Activated T-cell treated with anti-CD3 and anti-CD28 coated beads, Interleukin-2, amount 50 U/mL, for 4 hours (primary cell): ENCODE measurements at places on chromosomes 1 and 21. TPM values are rescaled to one million over a fixed set of nuclear protein-coding genes. Genes with fewer than 3 reads are reported as not detected.

- no peak for DNase-seq
Observed at GRCh38 chr1:201022493-201022819, 1.1 kb downstream of the KIF21B start.

Gene LCE2A
- total RNA-seq, result not detected

DNA sequence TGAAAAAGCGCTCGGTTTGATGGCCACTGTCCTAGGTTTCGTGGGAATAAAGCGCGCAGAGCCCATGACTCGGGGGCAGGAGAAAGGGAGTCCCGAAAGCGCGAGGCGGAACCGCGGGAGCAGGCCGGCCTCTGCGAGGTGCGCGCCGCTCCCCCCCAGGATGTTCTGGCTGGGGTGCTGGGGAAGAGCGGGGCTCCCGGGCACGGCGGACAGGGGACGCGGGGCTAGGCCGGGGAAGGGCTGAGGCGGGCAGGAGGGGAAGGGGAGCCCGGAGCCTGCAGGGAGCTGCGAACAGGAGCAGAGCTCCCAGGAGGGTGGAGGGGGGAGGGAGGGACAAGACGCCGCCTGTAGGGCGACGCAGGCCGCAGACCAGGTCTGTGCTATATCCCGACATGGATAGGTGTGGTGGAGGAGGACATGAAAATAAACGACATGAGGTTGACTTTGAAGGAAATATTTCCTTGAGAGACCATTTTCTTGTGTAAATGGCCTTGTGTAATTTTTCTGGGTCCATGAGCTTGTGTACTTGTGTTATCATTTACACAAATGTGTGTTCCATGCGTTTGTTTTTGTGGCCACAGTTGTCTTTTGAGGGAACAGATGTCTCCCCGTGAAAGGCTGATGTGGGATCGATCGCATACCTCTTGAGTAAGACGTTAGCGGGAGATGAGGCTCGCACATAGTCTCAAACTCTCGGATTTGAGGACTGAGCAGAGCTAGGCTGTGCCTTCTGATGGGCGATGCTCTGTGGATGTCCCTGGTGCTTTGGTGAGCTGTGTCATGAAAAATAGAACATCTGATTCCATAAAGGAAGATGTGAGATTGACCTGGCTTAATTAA lies 1.3 kb downstream of the PCNT start:
- DNase-seq, result peak; percentile 12

- no peak for DNase-seq
Observed at GRCh38 chr1:115447672-115448071, 109.6 kb upstream of the NGF start.

- DNase-seq, result no peak
Observed at GRCh38 chr21:45421071-45421845, 16.3 kb downstream of the COL18A1 start.

Gene TFAP2E
- 0.76 TPM for total RNA-seq

DNA sequence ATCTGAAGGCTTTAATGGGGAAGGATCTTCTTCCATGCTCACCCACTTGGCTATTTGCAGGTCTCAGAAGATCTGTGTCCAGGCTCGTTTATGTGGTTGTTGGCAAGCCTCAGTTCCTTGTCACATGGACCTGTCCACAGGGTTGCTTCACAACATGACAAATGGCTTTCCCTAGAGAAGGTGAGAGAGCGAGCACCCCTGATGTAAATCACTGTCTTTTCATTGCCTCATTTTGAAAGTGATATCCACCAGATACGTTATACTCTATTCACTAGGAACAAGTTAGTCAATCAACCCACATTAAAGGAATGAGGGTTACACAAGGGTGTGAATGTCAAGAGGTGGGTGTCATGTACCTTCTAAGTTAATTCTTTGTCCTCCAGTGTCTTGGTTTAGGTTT lies 433.3 kb downstream of the RPS6KC1 start:
- DNase-seq, result no peak

- no peak for DNase-seq
Observed at GRCh38 chr1:157691285-157691920, 9.2 kb downstream of the FCRL3 start.

- no peak for DNase-seq
Observed at GRCh38 chr1:153024413-153024812, 6.6 kb upstream of the SPRR1B start.

GRCh38 chr1:31593136-31593665 lies 16.9 kb downstream of the TINAGL1 start:
- DNase-seq, result no peak

DNA sequence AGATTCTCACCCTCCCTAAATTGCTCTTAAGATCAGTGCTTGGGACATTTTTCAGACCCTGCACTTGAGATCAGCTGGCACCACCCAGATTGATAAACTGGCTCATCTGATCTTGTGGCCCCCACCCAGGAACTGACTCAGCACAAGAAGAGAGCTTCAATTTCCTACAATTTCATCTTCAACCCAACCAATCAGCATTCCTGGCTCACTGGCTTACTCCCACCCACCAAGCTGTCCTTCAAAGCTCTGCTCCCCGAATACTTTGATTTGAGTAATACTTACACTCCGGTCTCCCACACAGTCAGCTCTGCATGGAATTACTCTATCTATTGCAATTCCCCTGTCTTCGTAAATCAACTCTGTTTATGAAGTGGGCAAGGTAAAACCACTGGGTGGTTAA lies 461.9 kb upstream of the RGS18 start:
- DNase-seq, result no peak

- DNase-seq, result no peak
Observed at GRCh38 chr1:186102547-186103148, 272.4 kb downstream of the TPR start.

- no peak for DNase-seq
Observed at GRCh38 chr1:66778969-66779368, 22.1 kb downstream of the INSL5 start.

- no peak for DNase-seq
Observed at GRCh38 chr1:222956601-222957000, 141.8 kb downstream of the DISP1 start.

- no peak for DNase-seq
Observed at GRCh38 chr1:57976216-57976615, 552.4 kb upstream of the DAB1 start.

Gene CELA2B
- not detected for total RNA-seq

DNA sequence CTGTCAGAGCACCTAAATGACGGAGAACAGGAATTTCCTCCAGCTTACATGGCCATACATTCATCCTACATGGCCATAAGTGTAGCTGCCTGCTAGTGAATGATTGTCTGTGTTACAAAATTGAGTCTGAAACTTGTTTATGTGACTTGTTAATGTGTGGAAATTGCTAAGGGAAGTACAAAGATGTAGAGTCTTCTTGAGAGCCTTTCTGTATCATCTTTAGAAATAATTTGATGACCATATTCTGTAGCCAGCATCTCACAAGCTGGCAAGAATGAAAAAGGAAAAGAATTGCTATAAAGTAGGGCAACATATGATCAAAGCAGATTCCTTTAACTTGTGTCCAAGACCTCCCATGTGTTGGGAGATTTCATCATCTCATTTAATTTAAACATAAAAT lies 339.2 kb upstream of the LRRC7 start:
- no peak for DNase-seq

DNA sequence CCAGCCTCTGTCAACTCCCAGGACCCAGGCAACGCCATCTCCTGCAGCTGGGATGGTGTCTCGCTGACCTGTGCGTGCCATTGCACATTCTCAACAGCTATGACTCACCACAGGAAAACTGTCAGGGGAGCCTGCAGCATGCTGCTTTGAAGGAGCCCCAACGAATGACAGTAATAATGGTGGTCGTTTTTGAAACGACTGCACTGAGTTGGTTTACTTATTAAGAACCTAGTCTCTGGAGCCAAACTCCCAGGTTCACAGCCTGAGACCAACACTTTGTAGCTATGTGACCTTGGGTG lies 21.6 kb downstream of the TCEA3 start:
- DNase-seq, result no peak

Gene LPAR3
- 0.71 TPM for total RNA-seq

DNA sequence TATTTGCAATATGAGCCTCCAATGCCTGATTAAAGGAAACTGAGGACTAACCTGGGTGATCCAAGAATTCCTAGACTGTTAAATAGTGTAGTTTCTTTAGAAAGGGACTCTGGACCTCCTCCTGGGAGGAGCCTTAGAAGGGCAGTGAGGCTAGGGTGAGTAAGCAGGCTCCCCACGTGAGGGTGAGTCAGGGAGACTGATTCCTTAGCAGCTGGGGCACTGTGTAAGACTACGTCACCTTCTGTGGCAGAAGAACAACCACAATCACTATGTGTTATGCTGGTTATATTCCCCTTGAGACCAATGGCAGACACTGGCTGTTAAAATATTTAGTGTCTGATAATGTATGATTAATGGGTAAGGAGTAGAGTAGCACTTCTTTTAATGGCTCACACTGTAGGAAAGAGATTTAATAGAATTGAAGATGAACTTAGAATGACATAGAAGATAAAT lies 53.3 kb upstream of the SYT14 start:
- DNase-seq, result no peak

Gene CELA3B
- 2.2 TPM for total RNA-seq

- no peak for DNase-seq
Observed at GRCh38 chr1:31376375-31377134, 3.7 kb upstream of the FABP3 start.

DNA sequence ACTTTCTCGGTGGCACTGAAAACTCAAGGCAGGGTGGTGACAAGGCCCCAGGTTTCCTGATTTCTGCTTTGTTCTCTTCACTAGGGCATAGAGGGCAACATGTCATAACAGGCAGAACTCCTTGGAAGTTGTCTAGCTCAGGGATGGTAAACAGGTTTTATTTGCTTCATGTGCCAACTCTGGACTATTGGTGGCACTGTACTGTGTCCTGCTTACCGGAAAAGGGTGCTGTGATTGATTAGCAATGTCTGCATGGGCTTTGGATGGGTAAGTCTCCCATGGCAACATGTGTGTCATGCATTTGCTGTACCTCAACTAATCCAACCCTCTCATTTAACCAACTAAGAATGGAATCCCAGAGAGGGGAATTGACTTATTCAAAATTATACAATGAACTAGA lies 70.7 kb upstream of the USP24 start:
- no peak for DNase-seq

DNA sequence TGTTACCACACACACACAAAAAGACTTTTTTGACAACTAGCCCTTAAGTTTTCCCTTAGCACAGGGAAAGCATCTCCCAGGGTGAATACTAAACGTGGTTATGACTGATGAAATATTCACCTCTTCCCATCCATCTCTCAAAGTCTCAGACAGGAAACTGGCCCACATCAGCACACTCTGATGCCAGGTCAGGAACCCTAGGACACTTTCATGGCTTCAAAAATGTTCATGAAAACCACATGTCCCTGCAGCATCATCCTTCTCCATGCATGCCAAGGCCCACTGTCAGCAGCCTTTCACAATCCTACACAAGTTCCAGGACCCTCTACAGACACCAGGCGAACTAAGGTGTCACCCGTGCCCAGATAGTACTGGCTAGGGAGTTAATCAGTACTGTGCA lies 68.7 kb downstream of the DNTTIP2 start:
- DNase-seq, result no peak

Gene ZFP69B
- 9.6 TPM for total RNA-seq

Gene NT5C1A
- not detected for total RNA-seq

GRCh38 chr1:160177231-160177630 lies 13.1 kb upstream of the CASQ1 start:
- no peak for DNase-seq

DNA sequence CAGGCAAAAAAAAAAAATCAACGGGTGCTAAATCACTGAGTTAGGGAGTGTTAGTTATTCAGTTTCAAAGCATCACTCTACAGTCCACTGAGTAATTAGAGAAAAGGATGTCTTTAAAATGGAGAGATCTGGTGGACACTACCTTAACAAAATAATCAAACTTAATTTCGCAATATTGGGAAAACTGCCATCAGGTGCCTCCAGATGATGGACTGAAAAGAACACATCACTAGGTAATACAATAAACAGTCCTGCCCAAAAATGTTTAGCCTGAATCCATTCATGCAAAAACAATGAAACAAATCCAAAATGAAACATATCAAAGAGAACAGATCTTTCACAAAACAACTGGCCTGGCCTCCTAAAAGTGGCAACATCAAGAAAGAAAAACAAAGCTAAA lies 54.1 kb downstream of the ENAH start:
- no peak for DNase-seq

GRCh38 chr1:10498231-10498630 lies 23.5 kb downstream of the PEX14 start:
- DNase-seq, result no peak

- DNase-seq, result no peak
Observed at GRCh38 chr21:38499296-38499695, 1.0 kb upstream of the ERG start.

Gene ADORA1
- total RNA-seq, result not detected

DNA sequence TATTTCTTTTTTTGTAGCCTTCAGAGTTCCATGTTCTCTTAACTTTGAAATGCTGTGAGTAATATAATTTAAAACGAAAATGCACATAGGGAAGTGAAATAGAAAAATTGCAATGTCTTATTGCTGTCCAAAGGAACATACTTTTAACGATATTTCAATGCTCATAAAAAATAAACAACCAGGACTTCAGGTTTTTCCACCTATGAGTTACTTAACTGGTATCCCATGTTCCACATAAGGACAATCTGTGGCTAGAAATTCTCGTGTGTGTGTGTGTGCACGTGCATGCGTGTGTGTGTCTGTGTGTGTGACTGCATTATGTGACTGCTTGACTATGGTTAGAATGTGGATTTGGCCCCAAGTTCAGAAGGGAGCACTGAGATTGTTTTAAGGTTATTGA lies 200.8 kb upstream of the ADGRL4 start:
- DNase-seq, result no peak

Gene TP73
- 0.05 TPM for total RNA-seq

GRCh38 chr1:181032535-181032934 lies 1.2 kb upstream of the MR1 start:
- DNase-seq, result no peak

Gene CELF3
- not detected for total RNA-seq

DNA sequence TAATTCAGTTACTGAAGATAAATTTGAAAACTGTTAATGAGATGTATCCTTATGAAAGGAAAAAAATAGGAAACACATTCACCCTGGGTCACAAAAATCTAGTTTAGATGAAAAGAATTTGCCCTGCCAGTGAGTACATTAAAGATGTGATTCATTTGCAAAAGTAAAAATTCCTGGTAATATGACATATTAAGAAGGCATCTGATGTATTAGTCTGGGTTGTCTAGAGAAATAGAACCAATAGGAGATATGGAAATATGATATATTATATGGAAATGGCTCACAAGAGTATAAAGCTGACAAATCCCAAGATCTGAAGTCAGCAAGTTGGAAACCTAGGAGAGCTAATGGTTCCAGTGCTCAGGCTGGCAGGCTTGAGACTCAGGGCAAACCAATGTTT lies 153.8 kb downstream of the MRPL39 start:
- no peak for DNase-seq

Gene SERPINC1
- total RNA-seq, result 0.34 TPM

Gene KIRREL1
- total RNA-seq, result 0.29 TPM

Gene SNRNP40
- 137 TPM for total RNA-seq

Gene SHISAL2A
- total RNA-seq, result 4.9 TPM

- DNase-seq, result no peak
Observed at GRCh38 chr21:45309987-45310381, 22.3 kb upstream of the POFUT2 start.

Gene C1orf141
- 0.25 TPM for total RNA-seq

- DNase-seq, result no peak
Observed at GRCh38 chr21:31078796-31079195, 40.5 kb upstream of the KRTAP19-8 start.
